ENCODE measurements at places on chromosomes 2 and 18.

DNA sequence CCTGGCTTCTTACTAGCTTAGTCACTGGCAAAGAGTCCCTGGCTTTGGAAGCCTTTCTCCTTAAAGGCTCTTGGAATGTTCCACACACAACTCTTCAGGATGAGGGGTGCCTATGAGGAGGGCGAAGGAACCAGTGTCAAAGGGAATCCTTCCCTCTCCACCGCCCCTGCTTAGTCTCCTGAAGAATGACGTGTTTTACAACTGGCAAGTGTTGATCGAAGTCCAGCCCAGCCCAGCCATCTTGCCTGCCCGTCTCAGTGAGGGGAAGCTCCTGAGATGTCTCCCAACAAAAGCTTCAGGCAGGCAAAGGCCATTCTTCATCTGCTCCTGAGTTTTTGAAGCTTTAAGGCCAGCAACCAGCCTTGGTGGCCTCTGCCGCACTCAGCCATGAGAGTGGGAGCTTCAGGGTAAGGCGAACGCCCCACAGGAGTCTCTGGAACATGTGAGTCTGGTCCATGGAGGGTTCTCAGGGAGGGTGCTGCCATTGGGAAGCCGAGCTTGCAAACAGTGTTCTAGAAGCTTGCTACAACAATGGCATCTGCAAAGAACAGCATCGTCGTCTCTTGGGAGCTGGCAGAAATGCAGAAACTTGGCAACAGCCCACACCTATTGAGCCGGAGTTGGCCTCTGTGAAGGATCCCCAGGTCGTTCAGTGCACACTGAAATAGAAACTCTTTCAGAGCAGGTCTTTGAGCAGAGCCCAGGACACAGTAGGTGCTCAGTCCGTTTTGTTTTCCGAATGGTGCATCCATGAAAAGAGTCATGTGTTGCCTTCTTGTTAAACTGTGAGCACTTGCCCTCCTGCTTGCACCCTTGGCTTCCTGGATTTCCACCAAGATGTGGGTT lies 220.7 kb downstream of the SEPTIN10 start:
- DNase-seq: no peak

GRCh38 chr2:64359892-64360657 lies 93.9 kb upstream of the LGALSL start:
- DNase-seq: peak; percentile 62

DNA sequence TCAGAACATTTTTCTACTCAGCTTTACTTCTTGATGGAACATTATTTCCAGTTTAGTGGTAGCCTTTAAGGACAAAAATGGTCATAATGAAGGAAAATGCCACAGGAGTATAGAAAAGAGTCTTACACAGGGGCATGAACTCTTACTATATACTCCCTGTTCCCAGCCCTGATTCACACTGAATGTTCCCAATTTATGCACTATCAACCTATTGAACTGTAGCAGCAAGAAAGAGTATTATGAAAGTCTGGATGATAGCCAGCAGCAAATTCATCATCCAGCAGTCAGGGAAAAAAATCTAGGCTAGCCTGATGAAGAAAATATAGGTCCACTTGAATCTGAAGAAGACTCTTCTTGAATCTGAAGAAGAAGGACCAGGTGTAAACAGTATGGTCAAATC lies 1170.3 kb upstream of the CHAC2 start:
- no peak for DNase-seq

DNA sequence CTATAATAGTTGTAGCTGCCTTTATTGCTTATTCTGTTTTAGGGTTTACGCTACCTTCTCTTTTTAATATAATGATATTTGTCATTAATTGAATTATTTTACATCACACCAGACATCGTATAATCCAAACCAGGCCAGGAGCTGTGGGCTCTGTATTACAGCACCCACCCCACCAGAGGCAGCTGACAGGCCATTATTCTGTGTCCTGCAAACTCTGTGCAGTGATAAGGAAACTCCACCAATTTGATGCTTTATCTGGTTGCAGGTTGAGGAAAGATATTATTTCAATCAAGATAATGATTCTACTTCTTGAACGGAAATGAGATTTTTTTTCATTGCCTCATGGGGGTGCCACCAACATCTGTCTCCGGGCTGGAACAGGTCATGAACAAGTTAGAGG lies 227.3 kb downstream of the ZBTB7C start:
- DNase-seq: no peak

DNA sequence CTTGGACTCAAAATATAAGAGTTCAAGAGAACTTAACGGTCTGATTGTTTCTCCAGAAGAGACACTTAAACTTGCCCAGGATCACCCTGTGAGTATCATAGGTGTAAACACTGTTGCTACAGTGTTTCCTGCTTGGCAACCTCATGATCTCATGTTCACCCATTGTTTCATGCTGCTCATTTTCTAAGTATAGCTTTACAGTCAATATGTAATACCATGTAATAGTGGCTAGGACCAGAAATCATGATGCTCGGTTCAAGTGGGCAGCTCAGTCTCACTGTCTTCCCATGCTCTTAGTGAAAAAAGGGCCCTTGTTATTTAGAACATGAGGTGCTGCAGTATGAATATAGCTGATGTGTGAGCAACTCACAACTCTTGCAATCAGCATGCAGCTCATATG lies 157.5 kb downstream of the CERS6 start:
- no peak for DNase-seq

GRCh38 chr2:184498936-184499335 lies 99.4 kb upstream of the ZNF804A start:
- DNase-seq: no peak

- no peak for DNase-seq
Observed at GRCh38 chr2:52632543-52632942, 1135.1 kb upstream of the CHAC2 start.

DNA sequence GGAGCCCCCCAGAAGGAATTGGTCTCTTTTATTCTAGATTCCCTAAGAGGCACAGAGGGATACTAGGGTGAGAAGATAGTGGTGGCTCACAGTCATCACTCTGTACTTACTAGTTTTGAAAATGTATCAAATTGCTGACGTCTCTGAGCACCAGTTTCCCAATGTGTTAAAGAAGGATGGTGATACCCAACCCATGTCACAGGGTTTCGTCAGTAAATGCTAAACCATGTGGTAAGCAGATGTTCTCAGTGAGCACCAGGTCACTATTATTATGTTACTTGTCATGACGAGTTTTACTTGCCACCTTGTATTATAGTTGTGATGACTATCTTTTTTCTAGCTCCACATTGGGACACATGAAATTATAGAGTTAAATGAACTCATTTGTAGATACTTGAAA lies 54.7 kb downstream of the NEDD4L start:
- DNase-seq: no peak

- DNase-seq: no peak
Observed at GRCh38 chr2:19127616-19128015, 230.8 kb downstream of the OSR1 start.

DNA sequence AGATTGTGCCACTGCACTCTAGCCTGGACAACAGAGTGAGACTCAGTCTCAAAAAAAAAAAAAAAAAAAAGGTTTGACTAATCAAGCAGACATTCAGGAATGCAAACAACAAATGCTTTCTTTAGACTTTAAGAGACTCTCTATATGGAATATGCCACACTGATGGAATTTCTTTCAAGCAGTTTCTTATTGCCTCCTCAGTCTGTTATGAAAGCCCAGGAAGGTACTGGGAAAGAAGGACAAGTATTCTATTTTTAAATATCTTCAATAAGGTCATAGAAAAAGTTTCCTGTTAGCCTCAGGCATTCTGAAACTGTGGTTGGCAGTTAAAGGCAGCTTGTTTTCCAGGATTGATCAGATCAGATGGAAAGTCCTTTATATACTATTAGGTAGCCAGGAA lies 241.6 kb downstream of the PIK3C3 start:
- DNase-seq: no peak

GRCh38 chr2:51454177-51454576 lies 422.2 kb upstream of the NRXN1 start:
- DNase-seq: no peak

DNA sequence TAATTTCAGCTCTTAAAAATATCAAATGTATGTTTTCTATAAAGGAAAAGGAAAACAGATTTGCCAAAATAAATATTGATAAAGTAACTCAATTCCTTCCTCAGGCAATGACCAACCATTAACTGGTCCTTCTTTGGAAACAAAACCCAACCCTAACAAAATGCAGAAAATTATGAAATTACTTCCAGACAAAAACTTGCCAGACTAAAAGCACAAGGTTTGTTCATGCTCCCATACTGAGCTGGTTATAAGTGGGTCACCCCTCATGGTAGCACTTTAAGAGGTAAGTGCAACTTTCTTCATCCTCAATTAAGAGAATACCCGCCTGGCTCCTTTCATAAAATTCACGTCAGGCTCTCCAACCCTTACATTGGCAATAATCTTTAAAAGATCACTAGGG lies 31.1 kb upstream of the TTC32 start:
- DNase-seq: no peak

DNA sequence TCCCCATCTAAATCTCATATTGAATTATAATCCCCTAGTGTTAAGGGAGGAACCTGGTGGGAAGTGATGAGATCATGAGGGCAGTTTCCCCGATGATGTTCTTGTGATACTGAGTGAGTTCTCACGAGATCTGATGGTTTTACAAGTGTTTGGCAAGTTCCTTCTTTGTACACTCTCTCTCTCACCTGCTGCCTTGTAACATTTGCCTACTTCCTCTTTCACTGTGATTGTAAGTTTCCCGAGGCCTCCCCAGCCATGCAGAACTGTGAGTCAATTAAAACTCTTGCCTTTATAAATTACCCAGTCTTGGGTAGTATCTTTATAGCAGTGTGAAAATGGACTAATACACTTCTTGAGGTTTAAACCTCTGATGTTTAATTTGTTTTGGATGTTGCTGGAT lies 177.5 kb downstream of the CD8B2 start:
- DNase-seq: no peak

DNA sequence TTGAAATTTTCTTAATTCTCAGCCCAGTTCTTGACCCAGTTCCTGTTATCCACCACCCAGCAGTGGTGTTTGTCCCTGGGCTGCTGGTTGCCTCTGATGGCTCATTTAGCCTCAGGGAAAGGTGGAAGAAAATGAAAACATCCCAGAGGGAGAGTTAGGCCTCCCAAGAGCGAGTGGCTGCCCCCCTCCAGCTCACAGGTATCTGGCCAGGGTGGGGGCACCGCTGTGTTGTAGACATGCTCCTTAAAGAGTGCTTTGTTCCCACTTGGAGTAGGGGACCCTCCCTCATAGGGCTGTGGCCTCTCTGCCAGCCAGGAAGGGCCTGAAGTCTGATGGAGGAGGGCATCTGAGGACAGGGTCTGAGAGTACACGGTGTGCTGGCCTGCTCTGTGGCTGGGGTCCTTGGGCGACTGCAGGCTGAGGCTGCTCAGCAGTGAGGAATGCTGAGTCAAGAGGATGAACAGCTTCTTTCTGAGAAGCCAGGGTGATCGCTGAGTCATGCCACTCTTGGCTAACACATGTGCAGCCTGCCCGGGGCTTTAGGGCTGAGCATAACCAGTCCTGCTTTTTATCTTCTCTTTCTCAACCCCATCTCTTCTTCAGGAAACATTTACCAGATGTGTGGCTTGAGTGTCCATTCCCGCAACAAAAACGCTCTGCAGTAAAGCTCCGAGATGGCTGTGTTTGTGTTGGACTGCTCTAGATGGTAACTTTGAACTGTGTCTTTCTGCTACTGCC lies 72.3 kb downstream of the IL1R2 start:
- DNase-seq: peak; percentile 63

DNA sequence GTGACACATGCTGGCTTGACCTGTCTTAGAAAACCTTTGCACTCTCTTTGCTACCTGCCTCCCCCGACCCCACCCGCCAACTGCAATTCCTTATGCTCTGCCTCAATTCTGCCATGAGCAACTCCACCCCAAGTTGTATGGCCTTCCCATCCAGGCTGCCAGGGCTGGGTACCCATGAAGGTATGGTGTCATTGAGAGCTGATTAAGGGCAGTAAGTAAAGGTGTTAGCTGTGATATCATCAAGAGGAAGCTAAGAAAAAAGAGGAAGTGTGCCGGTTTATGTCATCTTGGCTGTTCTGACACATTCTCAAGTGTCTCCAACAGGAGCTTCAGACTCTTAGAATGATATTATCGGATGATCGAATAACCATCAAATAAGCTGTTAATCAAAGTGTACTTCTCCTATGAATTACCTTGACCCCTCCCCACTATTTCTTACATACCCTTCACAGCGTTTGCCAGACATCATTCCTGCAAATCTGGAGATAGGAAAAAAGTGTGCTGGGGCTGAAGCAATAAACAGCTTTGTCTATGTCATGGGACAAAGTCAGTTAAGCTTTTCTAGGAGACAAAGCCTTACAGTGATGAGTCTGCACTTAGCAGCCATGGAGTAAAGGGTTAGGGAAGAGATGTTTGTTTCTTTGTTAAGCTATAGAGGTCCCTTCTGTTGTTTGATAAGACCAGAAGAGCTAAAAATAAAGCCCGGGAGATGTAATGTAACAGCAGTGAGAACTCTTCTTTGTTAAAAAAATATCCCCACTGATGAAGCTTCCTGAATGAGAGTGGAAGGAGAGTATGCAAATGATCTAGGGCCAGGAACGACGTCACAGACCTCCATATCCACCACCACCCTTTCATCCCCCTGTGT lies 40.4 kb upstream of the SMAD2 start:
- DNase-seq: no peak

DNA sequence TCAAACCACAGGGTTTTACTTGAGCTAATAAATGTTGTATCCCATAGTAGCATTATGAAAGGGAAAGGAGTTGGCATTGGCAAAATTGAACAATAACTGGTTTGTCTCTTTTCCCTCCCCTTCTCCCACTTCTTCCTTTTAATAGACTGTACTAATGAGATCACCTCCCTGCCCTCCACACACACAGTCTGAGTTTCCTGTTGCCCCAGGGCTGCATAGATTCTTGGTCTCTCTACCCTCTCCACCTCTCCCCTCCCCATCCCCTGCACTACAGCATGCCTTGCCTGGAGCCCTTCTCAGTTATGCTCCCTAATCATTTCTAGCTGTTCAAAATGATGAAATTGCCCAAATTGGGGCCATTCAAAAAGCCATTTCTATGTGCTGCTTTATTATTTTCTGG lies 37.2 kb upstream of the NEMP2 start:
- no peak for DNase-seq

DNA sequence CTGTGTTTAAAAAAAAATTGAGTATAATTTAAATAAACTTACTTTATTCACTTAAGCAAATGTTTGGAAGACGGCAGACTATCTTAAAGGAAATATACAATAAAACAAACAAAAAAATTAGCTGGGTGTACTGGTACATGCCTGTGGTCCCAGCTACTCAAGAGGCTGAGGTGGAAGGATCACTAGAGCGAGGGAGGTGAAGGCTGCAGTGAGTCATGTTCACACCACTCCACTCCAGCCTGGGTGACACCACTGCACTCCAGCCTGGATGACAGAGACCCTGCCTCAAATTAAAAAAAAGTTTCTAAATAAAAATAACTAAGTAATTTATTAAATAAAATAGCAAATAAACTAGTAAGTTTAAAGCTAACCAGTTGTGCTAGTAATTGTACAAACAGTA lies 7.5 kb downstream of the PUM2 start:
- no peak for DNase-seq

Data from activated T-cell treated with anti-CD3 and anti-CD28 coated beads, Interleukin-2, amount 50 U/mL, for 72 hours (primary cell).